Fibroblast of skin of right quadriceps (primary cell): ENCODE measurements at places on chromosomes 4 and X.

DNA sequence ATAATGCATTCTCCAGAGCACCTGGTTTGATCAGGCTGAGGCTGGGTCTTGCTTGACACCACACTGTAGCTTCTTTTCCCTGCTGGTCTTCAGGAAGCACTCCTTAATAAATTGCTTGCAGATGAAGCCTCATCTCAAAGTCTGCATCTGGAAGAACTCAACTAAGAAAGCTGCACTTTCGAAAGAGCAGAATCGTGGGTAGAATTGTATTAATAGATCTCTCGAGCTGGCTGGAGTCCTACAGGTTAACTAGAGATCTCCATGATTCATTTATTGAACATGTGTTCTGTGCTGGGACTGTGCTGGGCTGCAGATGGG lies 152.7 kb downstream of the STK32B start:
- DNase-seq, result peak; percentile 60

- DNase-seq, result no peak
These were observed 8.2 kb downstream of the SLC38A5 start for GRCh38 chrX:48461830-48462229.

- DNase-seq, result no peak
These were observed 61.3 kb upstream of the SCOC start for GRCh38 chr4:140312100-140312499.

DNA sequence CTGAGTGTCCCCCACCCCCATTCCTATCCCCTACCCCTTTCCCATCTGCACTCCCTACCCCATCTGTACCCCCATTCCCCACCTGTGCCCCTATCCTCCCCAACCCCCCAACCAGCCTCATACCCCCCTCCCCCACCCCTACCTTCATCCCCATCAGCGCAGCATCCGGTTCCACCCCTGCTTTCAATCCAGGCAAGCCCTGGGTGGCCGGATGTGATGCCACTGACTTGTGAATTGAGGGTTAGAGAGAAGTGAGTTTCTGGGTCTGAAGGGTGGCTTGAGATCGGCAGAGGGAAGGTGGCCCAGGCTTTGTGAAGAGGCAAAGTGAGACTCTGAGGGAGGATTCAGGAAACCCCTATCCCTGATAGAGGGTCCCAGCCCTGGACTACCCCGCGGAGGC lies 7.8 kb downstream of the MAGEA4 start:
- DNase-seq, result no peak
